ENCODE measurements at places on chromosomes 7 and 10. TPM values are rescaled to one million over a fixed set of nuclear protein-coding genes. Genes with fewer than 3 reads are reported as not detected.

The MINDY4 gene
- total RNA-seq: 13.9 TPM

The OIT3 gene
- total RNA-seq: not detected

The SPACDR gene
- total RNA-seq: 0.62 TPM

The CNTNAP2 gene
- total RNA-seq: not detected

The SAP25 gene
- total RNA-seq: 5.0 TPM

All from posterior vena cava (tissue), 2 donors.